Muscle of arm (tissue), 14 donors: ENCODE measurements at places on chromosomes 6 and 20.

DNA sequence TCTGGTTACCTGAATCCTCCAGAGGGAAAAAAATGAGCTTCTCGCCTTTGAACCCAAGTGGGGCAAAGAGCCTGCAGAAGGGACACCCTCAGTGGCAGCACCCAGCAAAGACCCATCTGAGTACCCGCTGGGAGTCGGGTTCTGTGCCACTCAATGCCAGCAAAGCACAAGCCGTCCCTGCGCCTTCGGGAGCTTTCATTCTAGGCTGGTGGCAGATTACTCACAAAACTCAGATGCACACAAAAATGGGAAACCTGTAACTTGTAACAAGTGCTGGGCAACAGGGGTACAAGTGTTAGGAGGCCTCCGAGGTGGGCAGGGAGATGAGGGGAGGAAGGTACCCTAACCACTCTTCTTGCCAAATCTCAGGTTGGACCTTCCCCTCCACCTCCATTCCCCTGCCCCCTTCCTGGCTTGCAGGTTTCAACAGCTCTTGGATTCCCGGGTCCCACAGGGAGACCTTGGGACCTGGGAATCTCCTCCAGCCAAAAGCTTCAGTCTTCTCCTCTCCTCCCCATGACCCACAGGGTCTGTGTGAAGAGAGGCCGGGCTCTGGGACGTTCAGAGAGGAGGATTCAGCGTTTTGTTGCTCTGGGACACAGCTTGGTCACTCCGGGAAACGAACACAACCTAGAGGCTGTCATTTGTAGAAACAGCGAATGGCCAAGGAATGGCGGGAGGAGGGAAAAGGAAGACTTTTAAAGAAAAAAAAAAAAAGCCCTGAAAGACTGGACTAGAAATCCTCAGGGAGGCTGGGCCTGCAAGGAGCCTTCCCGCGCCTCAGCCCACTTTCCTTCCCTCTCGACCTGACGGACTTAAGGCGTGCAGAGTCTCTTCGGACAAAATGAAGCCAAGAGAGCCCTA, 1.2 kb upstream of the PARD6B start:
- DNase-seq, result no peak

DNA sequence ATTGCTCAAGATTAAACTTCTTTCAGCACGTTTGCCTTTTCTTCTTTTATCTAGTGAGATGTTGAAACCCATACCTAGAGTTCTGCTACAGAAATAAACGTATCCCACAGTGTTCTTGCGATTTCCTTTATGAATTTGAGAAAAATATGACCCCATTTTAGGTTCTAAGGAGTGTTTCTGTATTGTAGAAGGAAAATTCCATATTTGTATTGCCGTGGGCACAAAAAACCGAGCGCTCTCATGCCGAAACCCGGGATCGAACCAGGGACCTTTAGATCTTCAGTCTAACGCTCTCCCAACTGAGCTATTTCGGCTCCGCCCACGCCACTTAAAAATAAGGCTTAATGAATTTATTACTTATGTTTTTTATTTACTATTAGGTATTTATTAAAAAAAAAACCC, 23.7 kb downstream of the ZNF311 start:
- peak; percentile 85 for DNase-seq

DNA sequence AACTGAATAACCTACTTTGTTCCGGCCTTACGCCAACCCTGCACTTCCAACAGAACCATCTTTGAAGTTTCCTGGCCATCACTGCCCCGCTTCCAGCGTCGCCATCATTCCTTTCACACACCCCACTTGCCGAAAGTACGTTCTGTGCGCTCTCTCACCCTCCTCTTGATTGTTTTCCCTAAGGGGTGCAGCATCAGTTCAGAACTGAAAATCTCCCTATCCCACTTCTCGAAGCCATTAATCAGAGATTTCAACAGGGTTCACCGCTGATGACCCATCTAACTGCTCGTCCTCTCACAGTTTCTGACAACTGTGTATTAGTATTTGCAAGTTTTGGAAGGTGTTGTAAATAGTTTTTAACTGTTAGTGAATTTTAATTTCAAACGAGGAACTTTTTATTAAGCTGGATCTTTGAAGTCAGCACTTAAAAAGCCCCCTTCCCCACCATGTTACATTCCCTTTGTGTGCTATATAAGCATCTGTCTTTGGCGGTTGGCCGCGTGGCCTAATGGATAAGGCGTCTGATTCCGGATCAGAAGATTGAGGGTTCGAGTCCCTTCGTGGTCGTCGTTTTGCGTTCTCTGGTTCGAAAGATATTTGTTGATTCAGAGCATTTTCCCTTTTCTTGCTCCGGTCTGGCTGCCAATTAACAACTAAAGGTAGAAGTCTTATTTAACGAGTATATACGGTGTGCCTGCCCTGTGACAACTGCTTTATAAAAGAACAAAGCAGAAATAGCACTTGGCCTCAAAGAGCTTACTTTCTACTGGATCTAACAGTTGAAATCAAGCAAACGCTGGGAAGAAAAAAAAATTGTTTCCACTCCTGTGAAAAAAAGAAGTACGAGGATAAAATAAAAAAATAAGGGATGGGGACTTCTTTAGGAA, 42.6 kb downstream of the TRIM27 start:
- DNase-seq, result peak; percentile 89

- DNase-seq, result no peak
These were observed 25.5 kb upstream of the ASXL1 start for GRCh38 chr20:32332614-32333013.
